ENCODE measurements at places on chromosomes 4 and X.

GRCh38 chr4:90078440-90078839, 48.8 kb upstream of the CCSER1 start:
- no peaks in the 10 kb centered on the region for H3K27me3 ChIP-seq
- no peak for DNase-seq
- no peak overlapping the region for H3K4me3 ChIP-seq
- no peak overlapping the region for H3K27ac ChIP-seq

- no peaks in the 10 kb centered on the region for H3K36me3 ChIP-seq
- H3K27ac ChIP-seq = no peak overlapping the region
- no peaks in the 10 kb centered on the region for H3K27me3 ChIP-seq
- no peak for DNase-seq
- no peak overlapping the region for H3K4me3 ChIP-seq
- peaks cover 2% of the 10 kb centered on the region for H3K4me1 ChIP-seq
Observed at GRCh38 chr4:98290511-98290910, 29.3 kb downstream of the RAP1GDS1 start.

GRCh38 chr4:36292556-36293188, 11.3 kb downstream of the DTHD1 start:
- DNase-seq = no peak
- no peaks in the 10 kb centered on the region for H3K36me3 ChIP-seq
- no peak overlapping the region for H3K27ac ChIP-seq
- H3K27me3 ChIP-seq = no peaks in the 10 kb centered on the region
- H3K4me3 ChIP-seq = no peak overlapping the region

DNA sequence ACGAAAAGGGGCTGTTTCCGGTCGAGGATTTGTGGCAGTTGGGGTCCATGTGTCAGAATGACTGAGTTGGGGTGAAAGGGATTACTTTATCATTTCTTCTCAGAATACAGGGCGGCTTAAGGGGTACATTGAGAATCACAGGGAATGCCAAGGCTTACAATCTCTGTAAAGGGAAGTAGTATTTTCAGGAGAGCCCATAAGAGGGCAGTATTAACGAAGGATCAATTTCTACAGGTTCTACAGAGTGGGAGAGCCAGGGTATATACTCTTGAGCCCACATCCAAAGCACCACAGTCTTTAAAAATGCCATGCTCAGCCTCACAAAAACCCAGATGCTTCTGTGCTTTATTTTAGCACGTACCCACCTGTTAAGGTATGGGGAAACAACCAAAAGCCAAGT, 67.7 kb upstream of the ZXDA start:
- no peaks in the 10 kb centered on the region for H3K4me1 ChIP-seq
- no peaks in the 10 kb centered on the region for H3K36me3 ChIP-seq
- no peaks in the 10 kb centered on the region for H3K27me3 ChIP-seq
- H3K27ac ChIP-seq = no peak overlapping the region
- no peak overlapping the region for H3K4me3 ChIP-seq

All from neuronal stem cell (in vitro differentiated cells).